ENCODE measurements at places on chromosomes 4 and X.

DNA sequence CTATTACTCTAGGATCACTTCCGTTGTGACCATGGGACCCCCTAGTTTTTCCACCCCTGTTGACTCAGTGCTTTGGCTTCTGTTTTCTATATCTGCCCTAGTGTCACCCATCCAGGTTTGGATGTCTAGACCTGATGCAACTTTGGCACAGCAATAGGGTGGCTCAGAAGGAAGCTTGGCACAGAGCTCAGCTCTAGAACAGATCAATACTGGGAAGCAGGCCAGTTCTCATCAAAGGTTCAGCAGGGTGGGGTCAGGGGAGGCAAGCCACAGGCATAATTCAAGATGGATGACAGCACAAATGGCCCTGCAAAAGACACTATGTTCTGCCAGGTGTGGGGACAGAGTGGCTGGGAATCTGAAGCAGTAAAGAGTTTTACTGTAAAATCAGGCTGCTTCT is 74.2 kb upstream of the EGFL6 start:
- no peak for DNase-seq

- DNase-seq = no peak
Observed at GRCh38 chr4:64846417-64846816, 437.2 kb upstream of the TECRL start.

DNA sequence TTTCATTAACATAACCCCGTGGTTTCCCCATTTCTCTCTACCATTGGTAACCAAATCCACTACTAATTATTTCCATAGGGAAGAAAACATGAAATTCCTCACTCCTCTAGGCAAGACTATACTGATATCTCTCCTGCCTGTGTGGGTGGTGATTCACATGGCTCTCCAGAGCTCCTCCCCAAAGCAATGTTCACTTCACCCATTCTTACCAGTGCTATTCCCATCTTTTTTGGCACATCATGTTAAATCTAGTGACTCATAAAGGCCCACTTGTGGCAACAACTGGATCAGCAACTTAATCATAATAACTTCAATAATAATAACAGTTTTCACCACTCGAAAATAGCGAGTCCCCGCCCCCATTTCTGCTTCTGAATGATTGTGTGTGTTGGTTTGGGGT is 6.1 kb upstream of the HCCS start:
- DNase-seq = no peak

- DNase-seq = no peak
Observed at GRCh38 chr4:22677780-22678179, 15.0 kb upstream of the GBA3 start.

Data from NCI-H748 treated with DMSO at 0.1 percent for 48 hours (cell line).